ENCODE measurements at places on chromosomes 4 and X.

- no peak for DNase-seq
Measured at GRCh38 chrX:137575596-137576255, 9.8 kb downstream of the ZIC3 start.

- DNase-seq = no peak
Measured at GRCh38 chr4:42142591-42142990, 9.9 kb downstream of the BEND4 start.

DNA sequence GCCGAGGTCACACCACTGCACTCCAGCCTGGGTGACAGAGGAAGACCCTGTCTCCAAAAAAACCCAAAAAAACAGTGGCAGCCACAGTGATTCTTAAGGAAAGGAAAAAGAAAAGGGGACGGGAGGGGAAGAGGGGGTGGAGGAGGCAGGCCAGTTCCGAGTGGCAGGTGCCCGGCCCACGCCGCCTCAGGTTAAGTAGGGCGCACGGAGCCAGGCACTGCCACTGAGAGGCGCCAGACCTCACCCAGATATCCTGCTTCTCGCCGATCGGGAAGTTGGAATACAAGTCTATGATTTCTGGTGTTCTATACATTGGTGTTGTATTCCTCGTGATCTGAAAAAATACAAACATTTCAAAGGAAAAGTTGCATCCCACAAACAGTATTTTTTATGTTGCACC, 35.9 kb downstream of the GAK start:
- DNase-seq = no peak

DNA sequence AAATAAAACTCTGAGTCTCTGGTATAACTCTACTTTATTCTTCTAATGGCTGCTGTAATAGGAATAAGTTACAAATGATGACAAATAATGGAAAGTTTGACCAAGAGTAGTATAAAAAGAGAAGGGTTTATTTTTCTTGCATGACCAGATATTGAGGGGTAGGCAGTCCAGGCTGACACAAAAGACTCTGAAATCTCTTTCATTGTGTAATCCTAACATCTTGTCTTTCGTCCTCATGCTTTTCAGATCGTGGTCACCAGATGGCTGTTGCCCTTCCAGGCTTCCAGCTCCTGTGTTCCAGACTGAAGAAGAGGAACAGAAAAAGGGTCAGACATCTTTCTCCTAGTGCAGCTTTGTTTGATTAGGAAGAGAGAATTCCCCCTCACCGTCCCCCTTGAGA, 176.9 kb upstream of the GK2 start:
- no peak for DNase-seq

- DNase-seq = no peak
Measured at GRCh38 chr4:53043055-53043454, 180.9 kb downstream of the RASL11B start.

DNA sequence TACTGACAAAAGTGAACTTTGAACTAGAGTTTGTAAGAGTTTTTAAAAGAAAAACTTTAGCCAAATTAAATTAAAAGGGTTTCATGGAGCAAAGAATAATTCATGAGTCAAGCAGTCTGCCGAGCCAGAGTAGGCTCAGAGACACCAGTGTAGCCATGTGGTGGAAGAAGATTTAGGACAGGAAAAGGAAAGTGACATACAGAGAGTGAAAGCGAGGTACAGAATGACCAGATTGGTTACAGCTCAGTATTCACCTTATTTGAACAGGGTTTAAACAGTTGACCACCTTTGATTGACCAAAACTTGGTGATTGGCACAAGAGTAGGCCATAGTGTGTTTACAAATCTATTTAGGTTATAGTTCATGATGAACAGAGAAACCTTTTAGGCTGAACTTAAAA, 377.8 kb downstream of the KLHL4 start:
- DNase-seq = no peak

GRCh38 chrX:30615229-30615628, 37.7 kb upstream of the TASL start:
- DNase-seq = no peak

GRCh38 chrX:109782994-109783700, 50.1 kb upstream of the ACSL4 start:
- DNase-seq = no peak

DNA sequence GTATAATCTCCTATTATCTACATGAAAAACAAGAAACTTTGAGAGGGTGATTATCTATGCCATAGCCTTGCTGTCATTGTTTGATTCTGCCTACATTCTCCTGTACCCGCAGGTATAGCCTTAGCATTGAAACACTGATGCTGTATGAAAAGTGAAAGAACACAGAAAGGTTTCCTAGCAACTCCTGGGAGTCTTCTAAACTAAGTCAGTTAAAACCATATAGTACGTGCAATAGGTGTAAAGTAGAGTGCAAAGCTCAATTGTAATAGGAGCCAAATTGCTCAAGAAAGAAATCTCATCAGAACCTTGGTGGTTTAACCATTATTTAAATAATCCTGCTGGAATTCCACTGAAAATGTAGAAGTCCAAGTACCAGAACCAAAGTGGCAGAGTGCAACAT, 489.7 kb downstream of the PCDH10 start:
- DNase-seq = no peak

- DNase-seq = no peak
Measured at GRCh38 chr4:3305610-3306371, 13.0 kb downstream of the RGS12 start.

DNA sequence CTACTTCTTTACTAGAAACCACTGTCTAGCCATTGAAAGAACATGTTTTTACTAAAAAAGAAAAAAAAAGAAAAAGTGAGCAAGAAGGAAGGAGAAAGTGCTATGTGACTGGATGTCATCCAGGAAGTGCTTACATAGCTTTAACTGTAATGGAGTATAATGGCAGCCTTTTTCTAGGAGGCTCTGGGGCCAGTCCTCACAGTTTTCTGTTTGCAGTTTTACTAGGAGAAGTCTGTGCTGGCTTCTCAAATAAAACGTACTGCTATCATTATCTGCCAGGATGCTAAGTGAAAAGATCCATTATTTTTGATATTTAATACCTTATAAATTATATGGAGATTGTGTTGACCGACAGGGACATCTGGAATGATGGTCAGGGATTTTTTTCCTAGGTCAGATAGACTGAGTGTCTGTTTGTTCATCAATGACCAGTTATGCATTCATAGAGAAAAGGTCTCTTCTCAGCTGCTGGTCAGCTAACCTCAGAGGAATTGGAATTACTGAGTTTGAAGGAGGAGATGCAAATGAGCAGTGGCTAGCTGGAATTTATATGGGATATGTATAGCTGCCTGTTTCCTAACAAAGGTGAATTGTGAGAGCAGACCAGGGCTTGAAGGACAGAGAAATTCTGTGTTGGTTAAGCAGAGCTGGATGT, 21.7 kb downstream of the LPAR4 start:
- DNase-seq = no peak

GRCh38 chr4:113050837-113051236, 1.4 kb downstream of the ANK2 start:
- no peak for DNase-seq

DNA sequence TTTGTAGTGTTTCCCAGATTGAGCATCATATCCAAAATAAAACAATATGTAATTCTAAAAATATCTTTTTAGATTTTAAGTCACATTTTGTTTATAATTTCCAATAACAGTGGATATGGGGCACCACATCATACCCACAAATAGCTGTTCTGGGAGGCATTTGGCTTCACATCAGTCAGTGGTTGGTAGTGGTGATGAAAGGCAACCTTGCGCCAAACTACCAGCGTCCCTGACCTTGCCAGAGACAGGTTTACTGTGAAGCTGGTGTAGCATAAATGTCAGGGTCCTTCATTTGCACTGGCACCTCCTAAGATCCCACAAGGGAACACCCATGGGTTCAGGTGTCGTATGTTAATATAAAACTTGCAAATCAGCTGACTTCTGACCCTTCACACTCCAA, 222.2 kb downstream of the DCTD start:
- DNase-seq = no peak

DNA sequence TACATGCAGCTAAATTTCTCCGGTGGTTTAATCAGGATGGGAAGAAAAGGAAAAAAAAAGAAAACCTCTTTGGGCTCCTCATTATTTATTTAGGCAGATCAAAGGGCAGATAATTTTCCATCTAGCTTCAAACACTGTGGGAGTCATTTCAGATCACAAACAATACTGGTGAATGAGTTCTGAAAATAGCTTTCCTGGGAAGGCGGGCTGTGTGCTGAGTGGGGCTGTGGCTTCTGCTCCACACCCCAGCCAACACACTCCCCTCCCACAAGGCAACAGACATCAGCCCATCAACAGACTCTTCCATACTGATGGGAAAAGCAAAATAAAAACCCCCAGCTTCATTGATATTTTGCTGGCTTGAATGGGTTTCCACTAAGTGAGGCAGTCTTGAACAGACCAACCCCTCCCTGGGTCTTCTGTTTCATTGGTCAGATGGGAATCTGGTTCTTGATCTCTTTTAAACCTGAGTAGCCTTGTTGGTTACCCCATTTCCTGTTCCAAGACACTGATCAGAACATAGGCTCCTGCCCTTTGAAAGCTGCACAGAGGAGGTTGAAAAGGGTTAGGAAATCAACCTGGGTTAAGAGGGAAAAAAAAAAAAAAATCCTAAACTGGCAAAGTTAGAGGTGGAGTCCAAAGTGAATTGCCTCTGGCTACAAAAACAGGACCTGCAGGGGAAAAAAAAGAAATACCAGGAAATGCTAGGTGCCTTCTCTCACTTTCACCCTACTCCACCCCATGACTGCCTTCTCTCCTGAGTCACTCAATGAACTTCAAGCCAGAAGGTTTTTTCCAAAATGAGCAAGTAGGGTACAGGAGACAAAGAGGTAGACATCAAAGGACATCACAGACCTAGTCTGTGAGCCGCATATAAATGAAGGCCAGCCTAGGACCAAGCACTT, 20.0 kb downstream of the AMOT start:
- no peak for DNase-seq

GRCh38 chr4:133157460-133158160, 8.5 kb downstream of the PCDH10 start:
- no peak for DNase-seq

- DNase-seq = no peak
Measured at GRCh38 chr4:139823345-139823744, 157.7 kb downstream of the MGST2 start.

- no peak for DNase-seq
Measured at GRCh38 chrX:150213481-150214030, 149.6 kb upstream of the MAMLD1 start.

GRCh38 chr4:179486570-179487335, 2044.5 kb upstream of the AGA start:
- DNase-seq = no peak

DNA sequence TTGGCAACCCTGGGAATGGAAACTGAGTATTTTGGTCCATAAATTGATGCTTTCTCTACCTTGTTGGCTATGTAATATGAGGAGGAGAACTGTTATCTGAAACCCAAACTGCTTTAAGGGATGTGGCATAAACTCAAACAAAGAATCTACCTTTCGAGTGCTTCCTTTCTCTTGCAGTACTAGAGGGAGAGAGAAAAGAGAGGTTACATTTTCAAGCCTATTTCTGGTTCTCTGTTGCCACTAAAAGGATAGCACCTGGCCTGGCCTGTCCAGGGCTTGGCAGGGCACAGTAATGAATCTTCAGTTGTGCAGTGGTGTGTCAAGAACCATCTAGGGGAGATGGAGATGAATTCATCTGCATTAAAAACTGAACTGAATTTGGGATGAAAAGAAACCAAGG, 308.6 kb downstream of the PTTG2 start:
- DNase-seq = no peak

- no peak for DNase-seq
Measured at GRCh38 chr4:7155590-7156071, 36.7 kb upstream of the SORCS2 start.

GRCh38 chr4:52106660-52107059, 55.6 kb downstream of the SPATA18 start:
- DNase-seq = no peak

GRCh38 chrX:69034451-69034850, 130.8 kb downstream of the PJA1 start:
- DNase-seq = no peak

DNA sequence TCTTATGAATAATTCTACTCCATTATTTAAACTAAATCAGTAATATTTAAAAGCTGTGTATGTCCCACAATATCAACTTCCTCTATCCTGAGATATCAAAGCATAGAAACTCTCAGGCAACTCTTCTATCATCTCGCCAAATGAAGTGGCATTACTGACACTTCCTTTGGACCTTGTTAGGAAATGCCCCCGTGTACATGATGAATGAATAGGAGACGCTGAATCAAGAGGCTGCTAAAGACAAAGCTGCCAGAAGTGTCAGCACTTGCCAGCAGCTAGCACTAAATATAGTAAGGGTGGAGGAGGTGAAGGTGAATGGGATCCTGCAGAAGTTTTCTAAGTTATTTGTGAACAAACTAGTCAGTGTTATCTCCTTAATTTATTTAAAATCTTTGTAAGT, 99.5 kb upstream of the BLTP1 start:
- no peak for DNase-seq

DNA sequence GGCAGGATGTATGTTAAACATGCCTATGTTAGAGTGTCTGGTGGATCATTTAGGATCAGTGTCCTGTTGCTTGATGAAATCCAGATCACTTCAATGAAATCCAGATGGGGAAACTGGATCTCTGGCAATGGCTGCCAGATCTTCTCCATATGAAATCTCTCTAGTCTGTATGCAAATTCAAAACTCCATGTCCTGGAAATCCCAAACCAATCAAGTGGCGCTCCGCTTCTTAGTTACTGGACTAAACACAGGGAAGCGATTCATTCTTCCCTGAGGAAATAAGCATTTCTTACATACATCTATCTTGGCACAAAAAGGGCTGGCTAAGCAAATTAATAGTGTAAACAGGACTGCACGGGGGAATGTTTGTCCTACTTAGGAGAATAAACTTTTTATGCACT, 94.9 kb downstream of the HDAC8 start:
- DNase-seq = no peak

GRCh38 chrX:130523460-130524394, 121.9 kb downstream of the RBMX2 start:
- DNase-seq = no peak

DNA sequence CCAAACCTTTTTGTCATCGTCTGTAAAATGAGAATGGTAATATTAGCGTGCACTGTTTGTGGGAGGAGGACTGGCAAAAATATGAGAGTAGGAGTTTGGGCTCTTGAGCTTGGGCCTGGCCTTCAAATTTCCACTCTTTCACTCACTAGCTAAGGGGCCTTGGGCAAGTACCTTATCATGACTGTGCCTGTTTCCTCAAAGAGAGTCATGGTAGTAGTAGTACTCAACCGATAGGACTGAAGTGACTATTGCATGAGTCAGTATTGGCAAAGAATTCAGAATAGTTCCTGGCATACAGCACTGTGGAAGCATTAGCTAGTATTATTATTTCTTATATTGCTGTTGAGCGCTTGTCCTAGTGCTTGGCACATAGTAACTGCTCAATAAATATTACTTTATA, 16.0 kb upstream of the RBM3 start:
- DNase-seq = peak; percentile 32

DNA sequence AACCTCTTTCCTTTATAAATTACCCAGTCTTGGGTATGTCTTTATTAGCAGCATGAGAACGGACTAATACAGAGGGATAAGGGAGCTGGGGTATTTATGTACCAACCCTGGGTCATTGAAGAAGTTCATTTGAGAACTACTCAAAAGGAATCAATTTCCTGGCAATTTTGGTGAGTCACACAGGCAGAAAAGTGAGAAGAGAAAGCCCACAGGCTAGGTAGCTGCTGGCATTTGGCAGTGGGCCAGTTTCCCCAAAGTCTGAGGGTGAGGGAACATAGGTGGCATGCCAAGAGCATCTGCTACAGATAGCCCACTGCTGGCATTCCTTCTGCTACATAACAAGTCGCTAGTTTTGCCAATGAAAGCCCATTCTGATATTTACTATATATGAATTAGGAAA, 411.2 kb downstream of the MID1IP1 start:
- DNase-seq = no peak

Measured in astrocyte of the cerebellum (primary cell).